ENCODE measurements at places on chromosomes 2 and 18.

DNA sequence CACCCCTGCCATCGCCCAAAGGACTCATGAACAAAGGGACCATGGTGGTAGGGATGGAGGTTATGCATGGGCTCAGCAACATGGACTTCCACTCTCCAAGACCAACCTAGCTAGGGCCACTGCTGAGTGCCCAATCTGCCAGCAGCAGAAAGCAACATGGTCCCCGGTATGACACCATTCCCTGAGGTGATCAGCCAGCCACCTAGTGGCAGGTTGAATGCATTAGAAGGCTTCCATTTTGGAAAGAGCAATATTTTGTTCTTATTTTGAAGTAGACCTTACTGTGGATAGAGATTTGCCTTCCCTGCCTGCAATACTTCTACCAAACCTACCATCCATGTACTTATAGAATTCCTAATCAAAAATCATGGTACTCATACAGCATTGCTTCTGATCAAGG lies 99.8 kb downstream of the METTL4 start:
- no peak for DNase-seq

- no peak for DNase-seq
Measured at GRCh38 chr18:28786926-28787325, 610.0 kb upstream of the CDH2 start.

DNA sequence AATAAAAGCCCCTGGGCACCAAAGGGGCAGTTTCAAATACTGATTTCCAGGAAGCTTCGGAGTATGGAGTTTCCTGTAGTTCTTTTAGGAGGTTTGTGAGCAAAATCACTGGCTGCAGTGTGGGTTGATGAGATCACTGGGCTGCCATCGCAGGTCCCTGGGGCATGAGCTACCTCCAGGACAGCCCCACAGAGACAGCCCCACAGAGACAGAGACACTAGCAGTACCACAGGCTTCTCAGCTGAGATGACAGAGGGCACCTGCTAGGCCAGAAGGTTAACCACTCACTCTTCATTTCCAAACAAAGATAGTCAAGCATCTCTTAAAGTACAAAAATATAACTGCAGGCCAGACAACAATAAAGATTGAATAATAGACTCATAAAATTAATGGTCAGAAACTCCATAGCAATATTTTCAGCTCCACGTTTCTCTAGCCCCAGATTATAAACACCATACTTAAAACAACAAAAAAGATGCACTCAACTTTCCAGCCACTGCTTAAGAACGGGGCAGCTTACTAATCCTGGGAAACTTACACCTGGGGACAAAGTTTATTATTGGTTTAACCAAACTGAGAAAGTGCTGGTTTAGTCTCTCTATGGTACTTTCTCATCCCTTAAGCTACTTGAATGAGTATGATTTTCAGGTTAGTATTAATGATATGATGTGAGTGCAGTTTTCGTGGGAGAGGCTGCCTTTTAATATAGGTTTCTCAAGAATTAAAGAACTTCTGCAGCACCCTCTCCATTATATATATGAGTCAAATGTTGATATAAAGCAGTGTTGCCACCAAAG lies 11.6 kb downstream of the AFF3 start:
- DNase-seq = no peak

- DNase-seq = no peak
Measured at GRCh38 chr2:172323256-172323655, 104.1 kb upstream of the ITGA6 start.

- no peak for DNase-seq
Measured at GRCh38 chr18:70461323-70462077, 172.7 kb downstream of the SOCS6 start.

- DNase-seq = no peak
Measured at GRCh38 chr2:121591199-121591598, 58.1 kb downstream of the CLASP1 start.

DNA sequence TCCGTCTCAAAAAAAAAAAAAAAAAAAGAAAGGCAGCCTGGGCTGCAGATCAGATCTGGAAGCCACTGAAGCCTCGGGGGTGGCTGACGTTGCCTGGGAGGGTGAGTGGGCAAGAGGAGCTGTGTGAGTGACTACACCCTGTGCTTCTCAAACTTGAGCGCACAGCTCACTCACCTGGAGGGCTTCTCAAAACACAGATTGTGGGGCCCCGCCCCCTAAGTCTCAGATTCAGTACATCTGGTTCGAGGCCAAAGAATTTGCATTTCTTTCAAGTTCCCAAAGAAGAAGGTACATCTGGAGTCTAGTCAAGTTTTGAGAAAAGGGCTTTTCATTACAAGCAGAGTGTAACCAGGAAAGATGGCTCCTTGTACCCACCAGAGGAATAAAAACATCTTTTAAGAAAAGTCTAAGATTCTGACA lies 97.7 kb upstream of the CAB39 start:
- DNase-seq = no peak

GRCh38 chr18:74541703-74542555 lies 7.6 kb downstream of the CNDP1 start:
- DNase-seq = no peak

GRCh38 chr18:6145645-6146306 lies 250.5 kb upstream of the TMEM200C start:
- DNase-seq = no peak

DNA sequence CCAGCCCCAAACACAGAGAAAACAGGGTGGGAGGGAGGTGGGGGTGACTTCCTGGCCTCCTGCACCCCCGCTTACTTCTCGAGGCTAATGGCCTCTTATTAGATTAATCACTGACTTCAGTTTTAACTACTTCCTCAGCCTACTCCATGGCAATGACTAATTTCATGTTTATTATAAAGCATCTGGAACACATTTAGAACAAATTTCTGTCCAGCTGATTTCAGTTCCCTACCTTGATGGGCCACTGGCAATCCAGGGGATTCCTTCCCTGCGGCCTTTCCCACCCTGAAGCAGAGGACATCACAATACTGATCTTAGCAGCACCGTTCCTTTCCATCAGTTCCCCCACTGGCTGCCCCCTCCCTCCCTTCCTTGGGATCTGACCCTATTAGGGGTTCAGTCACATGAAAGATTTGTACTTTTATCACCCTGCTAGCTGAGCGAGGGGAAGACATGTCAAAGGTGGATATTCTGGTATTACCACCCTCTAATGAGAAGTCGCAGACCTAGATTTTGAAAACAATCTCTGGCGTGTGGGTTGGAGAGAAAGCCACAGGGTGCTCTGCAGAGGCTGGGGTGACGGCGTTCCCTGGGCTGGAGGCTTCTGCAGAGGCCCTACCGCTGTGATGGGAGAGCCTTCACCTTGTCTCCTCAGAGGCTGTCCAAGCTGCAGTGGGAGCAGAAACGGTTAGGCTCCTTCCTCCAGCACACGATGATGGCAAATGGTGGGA lies 67.6 kb downstream of the KIAA2012 start:
- DNase-seq = no peak

- no peak for DNase-seq
Measured at GRCh38 chr2:119156105-119156890, 2.3 kb downstream of the C1QL2 start.

- DNase-seq = no peak
Measured at GRCh38 chr18:62992877-62993365, 277.6 kb downstream of the PHLPP1 start.

DNA sequence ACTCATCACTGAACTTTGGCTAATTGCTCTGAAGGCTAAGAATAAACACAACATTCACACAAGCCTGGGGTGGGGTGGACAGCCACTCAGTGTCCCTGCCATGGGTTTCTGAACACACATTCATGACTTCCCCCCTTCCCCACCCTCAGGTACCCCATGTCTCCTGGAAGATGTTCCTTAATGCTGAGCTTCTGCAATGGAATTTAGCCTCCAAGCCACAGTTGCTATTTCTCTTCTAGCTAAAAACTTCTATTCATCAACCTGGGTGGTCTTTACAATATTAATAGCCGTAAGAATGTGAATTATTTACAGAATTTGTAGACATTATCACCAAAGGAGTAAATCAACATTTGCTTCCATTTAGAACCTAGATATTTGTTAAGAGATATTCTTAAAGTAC lies 175.1 kb downstream of the ACKR3 start:
- DNase-seq = no peak

- DNase-seq = no peak
Measured at GRCh38 chr2:239274391-239275043, 126.3 kb downstream of the HDAC4 start.

DNA sequence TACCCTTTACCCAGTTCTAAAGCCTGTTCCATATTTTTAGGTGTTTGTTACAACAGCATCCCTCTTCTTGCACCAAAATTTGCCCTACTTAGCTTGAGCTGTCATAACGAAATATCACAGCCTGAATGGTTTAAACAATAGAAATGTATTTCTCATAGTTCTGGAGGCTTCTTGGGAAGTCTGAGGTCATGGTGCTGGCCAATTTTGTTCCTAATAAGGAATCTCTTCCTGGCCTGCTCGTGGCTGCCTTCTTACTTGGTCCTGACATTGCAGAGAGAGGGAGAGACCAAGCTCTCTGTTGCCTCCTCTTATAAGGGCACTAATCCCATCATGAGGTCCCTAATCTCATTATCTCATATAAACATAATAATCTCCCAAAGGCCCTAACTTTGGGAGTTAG lies 267.8 kb downstream of the PID1 start:
- DNase-seq = no peak

DNA sequence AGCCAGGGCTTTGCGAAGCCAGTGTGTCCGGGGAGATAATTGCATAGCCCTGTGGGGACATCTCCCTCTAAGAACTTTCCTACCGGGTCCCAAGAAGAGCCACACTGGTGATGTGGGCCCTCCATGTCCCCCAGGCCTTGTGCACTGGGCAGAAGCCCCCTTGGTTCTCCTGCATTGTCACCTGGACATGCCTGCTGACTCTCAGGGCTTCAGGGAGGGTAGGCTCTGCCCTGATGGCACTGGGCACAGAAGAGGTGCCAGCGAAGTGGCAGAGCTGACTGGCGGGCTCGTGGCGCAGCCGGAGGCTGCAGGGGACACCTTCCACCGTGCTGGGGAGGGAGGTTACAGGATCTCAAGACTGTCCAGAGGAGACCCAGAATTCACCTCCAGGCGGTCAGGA lies 28.3 kb downstream of the GLI2 start:
- DNase-seq = no peak

- no peak for DNase-seq
Measured at GRCh38 chr2:5946225-5947115, 254.3 kb downstream of the SOX11 start.
